ENCODE measurements at places on chromosomes 16 and 17. TPM values are rescaled to one million over a fixed set of nuclear protein-coding genes. Genes with fewer than 3 reads are reported as not detected.

The CD300E gene
- total RNA-seq, result not detected

The MMP28 gene
- 61.6 TPM for total RNA-seq

The TEFM gene
- 11.8 TPM for total RNA-seq

The CLDN9 gene
- not detected for total RNA-seq

The TMEM238L gene
- not detected for total RNA-seq

The NDE1 gene
- 87.6 TPM for total RNA-seq

The PEX12 gene
- 4.2 TPM for total RNA-seq

The FBXW10B gene
- total RNA-seq, result 0.08 TPM

All from hair follicular keratinocyte (primary cell).